Ovary (tissue), 10 donors: ENCODE measurements at places on chromosomes 6 and 20. TPM values are rescaled to one million over a fixed set of nuclear protein-coding genes. Genes with fewer than 3 reads are reported as not detected.

- peaks cover 4% of the 10 kb centered on the region for H3K4me1 ChIP-seq
- H3K27me3 ChIP-seq: no peaks in the 10 kb centered on the region
- H3K27ac ChIP-seq: no peak overlapping the region
- H3K36me3 ChIP-seq: no peaks in the 10 kb centered on the region
Observed at GRCh38 chr6:90714319-90714718, 127.4 kb upstream of the MAP3K7 start.

- H3K4me1 ChIP-seq: no peaks in the 10 kb centered on the region
- no peak for DNase-seq
- H3K4me3 ChIP-seq: no peak overlapping the region
- H3K36me3 ChIP-seq: no peaks in the 10 kb centered on the region
Observed at GRCh38 chr6:75023634-75024033, 182.2 kb downstream of the COL12A1 start.

GRCh38 chr20:23874747-23875146 is 4.8 kb downstream of the CST5 start:
- H3K36me3 ChIP-seq: no peaks in the 10 kb centered on the region
- H3K27ac ChIP-seq: no peak overlapping the region
- no peak overlapping the region for H3K4me3 ChIP-seq
- H3K4me1 ChIP-seq: no peaks in the 10 kb centered on the region

- no peak overlapping the region for H3K27ac ChIP-seq
- no peaks in the 10 kb centered on the region for H3K4me1 ChIP-seq
- no peak for DNase-seq
- H3K4me3 ChIP-seq: no peak overlapping the region
- no peaks in the 10 kb centered on the region for H3K36me3 ChIP-seq
- H3K27me3 ChIP-seq: no peaks in the 10 kb centered on the region
Observed at GRCh38 chr6:95784869-95785268, 207.5 kb downstream of the MANEA start.

GRCh38 chr6:3916211-3916610 is 67.0 kb downstream of the FAM50B start:
- no peak overlapping the region for H3K4me3 ChIP-seq
- peaks cover 3% of the 10 kb centered on the region for H3K4me1 ChIP-seq
- no peak overlapping the region for H3K27ac ChIP-seq
- no peaks in the 10 kb centered on the region for H3K27me3 ChIP-seq
- H3K36me3 ChIP-seq: no peaks in the 10 kb centered on the region

Gene NFATC2
- 3.7 TPM for total RNA-seq
